GM13977 (cell line): ENCODE measurements at places on chromosomes 5 and 9.

DNA sequence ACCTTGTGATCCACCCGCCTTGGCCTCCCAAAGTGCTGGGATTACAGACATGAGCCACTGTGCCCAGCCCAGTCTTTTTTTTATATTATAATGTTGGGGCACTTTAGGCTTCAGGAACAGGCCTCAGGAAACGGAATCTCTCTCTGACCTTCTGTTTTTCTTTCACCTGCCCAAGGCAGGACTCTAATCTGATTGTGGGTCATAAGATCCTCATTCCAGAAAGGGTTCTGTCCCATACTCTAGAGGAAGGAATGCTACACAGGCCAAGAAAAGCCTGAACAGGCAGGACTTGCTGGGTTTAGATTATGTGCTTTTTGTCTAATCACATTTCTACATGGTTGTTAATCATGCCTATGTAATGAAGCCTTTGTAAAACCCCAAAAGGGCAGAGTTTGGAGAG is 1.8 kb upstream of the CCL28 start:
- DNase-seq: no peak

GRCh38 chr5:123422433-123423277 is 548 bp downstream of the CEP120 start:
- DNase-seq: peak; percentile 44

DNA sequence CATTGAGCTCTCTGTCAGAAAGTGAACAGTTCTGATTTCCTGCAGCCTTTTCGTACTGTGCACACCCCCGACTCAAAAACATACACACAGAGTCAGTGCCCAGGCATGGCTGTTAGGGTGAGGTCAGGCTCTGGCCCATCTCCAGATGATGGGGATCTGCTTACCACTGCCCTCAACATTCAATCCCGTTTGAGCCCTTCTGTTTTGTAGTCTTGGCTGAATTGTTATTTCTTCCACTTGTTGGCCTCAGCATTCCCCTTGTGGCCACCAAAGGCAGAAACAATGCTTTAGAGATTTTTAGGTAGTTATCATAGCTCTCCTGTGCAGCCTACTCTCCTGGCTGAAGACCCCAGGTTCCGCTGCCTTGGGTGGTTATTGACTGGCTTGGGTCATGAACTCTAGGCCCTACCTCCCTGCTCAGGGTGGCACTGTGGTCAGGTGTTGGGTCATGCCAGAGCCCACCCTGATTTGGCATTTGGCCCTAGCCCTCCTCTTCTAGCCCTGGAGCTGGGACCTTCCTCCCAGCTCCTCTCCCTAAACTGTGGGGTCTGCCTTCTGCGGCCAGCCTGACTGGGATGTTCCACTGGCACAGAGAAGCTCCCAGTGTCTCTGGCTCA is 7.8 kb upstream of the MYOZ3 start:
- no peak for DNase-seq

- no peak for DNase-seq
Measured at GRCh38 chr5:132298298-132299212, 4.4 kb downstream of the SLC22A4 start.

GRCh38 chr5:74603376-74603775 is 37.2 kb downstream of the ENC1 start:
- DNase-seq: no peak

- peak; percentile 73 for DNase-seq
Measured at GRCh38 chr5:6737043-6737941, 24.1 kb downstream of the TENT4A start.

DNA sequence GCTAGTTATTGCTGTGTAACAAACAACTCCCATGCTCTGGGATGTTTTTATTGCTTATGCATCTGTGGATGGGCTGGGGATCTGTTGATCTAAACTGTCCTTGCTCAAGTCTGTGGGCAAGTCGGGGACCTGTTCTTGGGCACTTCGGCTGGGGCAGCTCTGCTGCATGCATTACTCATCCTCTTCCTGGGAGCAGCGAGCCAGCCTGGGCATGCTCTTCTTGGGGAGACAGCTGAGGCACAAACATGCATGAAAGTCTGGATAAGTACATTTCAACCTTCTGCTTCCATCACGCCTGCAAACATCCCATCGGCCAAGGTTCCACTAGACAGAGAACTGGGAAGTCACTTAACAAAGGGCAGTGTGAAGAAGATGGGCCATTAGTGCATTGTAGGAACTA is 66.3 kb downstream of the ANKRD33B start:
- DNase-seq: no peak

- no peak for DNase-seq
Measured at GRCh38 chr9:2621722-2622460, at the start of gene VLDLR. VLDLR (plus strand) TSS chr9:2621787; CDS start chr9:2622190, 403 bp downstream.

GRCh38 chr5:132070460-132071337 is 2.9 kb upstream of the CSF2 start:
- DNase-seq: no peak

- DNase-seq: no peak
Measured at GRCh38 chr9:133659516-133659915, 23.4 kb downstream of the DBH start.

- DNase-seq: peak; percentile 71
Measured at GRCh38 chr5:134554319-134555222, 29.1 kb downstream of the JADE2 start.

DNA sequence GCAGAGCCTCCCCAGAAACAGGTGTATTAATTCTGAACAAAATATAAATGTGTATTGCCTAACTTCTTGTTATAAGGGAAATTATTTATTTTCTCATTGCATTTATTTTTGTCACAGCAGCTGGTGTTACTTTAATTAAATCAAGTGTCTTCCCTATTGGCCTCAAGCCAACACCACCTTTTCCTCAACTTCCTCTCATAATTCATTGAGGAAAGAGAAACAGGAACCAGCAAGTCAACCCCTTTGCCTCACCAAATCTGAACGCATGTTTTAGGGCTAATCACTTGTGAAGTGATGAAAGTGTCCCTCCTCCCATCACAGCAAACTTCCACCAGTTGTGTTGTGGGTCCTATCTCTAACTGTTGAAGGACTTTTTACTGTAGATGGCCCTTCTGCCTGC is 73.1 kb downstream of the DIRAS2 start:
- no peak for DNase-seq

- no peak for DNase-seq
Measured at GRCh38 chr9:108603141-108603540, 252.6 kb downstream of the ACTL7B start.

- DNase-seq: no peak
Measured at GRCh38 chr5:168176251-168176650, 115.2 kb upstream of the WWC1 start.

GRCh38 chr9:69573651-69574050 is 98.5 kb downstream of the APBA1 start:
- no peak for DNase-seq

DNA sequence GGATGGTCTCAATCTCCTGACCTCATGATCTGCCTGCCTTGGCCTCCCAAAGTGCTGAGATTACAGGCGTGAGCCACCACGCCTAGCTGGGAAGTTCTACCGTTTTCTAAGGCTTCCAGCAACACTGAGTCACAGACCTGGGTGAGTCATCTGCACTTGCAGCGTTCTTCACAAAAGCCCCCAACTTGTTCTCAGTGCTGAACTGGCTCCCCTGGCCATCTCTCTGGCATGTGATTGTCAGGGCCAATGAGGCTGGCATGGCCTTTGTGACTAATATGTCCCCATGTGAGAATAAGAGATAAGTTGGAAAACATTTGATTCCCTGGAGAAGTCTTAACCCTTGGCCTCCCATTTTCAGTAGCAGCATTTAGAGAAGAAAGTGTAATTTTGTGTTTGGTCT is 124.4 kb downstream of the WDR41 start:
- DNase-seq: no peak

GRCh38 chr5:114176356-114176755 is 185.5 kb upstream of the KCNN2 start:
- no peak for DNase-seq

DNA sequence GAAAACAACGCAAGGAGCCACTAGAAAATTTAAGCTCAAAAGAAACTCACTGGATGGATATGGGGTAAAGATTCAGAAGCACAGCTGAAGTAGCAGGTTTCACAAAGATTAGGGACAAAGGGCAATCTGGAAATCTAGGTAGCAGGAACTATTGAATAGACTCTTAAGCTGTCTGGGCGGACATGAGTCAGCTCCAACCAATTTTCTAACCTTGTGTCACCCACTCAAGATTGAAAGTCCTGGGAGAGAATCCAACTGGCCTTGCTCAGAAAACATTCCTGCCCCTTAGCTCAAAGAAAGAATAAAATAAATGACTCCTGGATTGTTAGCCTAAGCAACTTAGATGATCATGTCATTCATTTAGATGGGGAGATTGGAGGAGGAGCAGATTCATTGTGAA is 69.2 kb downstream of the STK32A start:
- DNase-seq: no peak

DNA sequence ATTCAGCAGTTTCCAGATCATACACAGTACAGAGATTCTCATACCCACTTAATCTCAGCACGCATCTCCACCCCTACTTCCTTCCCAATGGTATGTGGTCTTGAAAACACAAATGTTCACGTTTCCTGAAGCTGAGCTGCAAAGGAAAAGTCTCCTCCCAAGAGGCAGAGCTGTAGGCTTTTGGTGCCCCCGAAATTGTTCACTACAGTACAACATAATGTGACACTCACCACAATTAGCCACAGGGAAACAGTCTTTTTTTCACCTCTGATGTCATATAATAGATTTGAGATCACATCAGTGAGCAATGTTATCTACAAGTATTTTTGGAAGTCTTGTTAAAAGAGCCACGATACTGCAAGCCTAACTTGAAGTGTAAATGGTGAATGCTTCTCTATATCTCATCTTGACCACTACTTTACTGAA is 40.2 kb downstream of the NFIB start:
- DNase-seq: no peak

GRCh38 chr5:176732736-176733405 is 77.5 kb upstream of the UNC5A start:
- DNase-seq: no peak

DNA sequence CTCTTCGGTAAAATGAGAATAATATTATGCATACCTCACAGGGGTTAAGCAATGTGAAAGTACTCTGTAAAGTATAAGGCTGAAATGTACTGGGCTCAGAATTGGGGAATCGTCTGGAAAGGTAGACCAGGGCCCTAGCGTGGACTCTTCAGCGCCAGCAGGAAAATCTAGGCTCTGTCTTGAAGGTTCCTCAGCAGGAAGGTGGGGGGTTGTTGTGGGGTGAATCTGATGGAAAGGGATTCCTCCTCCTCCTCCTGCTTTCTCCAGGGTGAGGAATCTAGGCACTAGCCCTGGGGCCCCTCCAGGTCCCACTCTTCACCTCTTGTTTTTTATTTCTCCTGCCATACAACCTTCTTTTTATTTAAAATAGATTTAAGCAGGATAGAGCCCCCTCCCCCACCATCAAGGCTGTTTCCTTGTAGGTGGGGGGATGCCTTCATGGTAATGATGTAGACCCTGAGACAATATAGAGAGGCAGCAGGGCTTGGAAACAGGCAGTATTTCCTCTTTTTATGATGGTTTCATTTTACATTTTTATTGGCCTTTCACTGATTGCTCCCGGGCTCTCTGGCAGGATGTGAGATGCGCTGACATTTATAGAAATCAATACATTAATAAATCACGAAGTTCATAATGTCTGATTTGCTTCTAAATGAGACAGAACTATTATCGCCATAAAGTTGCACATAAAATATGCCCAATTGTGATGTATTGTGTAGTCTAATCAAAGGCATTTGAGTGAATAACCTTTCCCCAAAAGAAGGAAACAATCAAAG is 78.9 kb upstream of the GABRP start:
- DNase-seq: no peak

GRCh38 chr9:124771867-124772679 is 962 bp upstream of the NR6A1 start:
- DNase-seq: peak; percentile 61

DNA sequence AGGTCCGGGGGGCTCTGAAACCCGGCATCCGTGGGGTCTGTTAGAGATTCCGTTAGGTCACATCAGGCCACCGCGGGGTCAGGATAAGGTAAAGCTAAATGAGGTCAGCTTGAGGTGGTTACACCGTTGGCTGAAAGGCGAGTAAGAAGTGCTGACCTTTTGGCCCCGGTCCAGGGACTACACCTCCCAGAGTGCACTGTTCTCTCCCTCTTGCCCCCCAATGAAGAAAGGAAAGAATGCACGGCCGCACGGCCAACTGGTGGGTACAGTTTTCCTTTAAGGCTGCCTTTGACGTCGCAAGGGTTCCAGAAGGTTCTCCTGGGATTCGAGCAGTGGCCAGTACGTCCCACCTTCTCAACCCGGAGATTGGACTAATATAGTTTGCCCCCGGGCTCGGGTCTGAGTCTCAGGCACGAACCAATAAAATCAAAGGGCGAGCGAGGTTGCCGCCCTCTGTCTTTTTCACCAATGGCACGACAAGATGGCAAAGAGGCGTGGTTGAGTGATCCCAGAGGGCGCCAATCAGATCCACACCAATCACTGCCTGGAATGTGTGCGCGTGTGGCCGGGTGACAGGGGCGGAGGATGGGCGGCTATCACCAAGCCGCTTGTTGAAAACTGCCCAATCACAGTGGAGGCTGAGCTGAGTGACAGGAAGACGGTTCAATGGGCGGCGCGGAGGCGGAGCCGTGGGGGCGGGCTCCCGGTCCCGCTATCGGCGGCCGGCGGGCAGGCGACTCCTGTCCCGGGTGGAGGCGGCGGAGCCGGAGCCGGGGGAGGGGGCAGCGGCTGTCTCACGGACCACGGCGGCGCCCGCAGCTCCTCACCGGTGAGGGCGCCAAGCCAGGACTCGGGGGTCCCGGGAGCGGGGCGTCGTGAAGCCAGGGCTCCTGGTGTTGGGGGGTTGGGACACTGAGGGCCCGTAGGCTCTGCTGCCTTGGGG is at the start of gene DNAJB5:
TSS of gene DNAJB5 (plus strand) at position 743 of the 943 bp plus-strand sequence. CDS start 886 bp downstream, outside the sequence.
- DNase-seq: peak; percentile 98

DNA sequence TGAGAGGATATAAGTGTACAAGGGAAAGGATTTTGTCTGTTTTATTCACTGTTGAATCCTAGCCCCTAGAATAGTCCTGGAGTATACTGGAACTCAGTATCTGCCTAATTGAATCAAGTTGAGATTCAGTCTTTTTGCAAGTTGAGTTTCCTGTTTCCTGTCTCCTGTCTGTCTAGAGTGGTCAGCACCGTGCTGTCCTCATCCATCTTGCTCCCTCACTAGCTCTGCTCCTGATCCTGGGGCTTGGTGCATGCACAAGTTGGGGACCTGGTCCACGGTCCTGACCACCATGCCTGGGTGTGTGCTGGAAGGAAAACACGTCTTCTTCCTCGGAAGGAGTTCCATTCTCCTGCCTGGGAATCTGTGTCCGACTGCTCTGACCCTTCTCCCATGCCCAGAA is 3.2 kb downstream of the IL5 start:
- DNase-seq: no peak

DNA sequence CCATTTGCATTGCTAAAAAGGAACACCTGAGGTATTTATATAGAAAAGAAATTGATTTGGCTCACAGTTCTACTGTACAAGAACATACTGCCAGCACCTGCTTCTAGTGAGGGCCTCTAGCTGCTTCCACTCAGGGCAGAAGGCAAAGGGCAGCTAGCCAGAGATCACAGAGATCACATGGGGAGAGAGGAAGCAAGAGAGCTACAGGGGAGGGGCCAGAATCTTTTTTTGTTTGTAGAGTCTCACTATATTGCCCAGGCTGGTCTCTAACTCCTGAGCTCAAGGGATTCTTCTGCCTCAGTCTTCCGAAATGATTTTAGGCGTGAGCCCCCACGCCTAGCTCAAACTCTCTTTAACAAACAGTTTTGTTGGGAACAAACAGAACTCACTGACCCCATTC is 6.1 kb downstream of the SLCO4C1 start:
- no peak for DNase-seq

GRCh38 chr5:143619040-143619439 is 192.9 kb upstream of the HMHB1 start:
- DNase-seq: no peak
